ENCODE measurements at places on chromosomes 2 and 18.

DNA sequence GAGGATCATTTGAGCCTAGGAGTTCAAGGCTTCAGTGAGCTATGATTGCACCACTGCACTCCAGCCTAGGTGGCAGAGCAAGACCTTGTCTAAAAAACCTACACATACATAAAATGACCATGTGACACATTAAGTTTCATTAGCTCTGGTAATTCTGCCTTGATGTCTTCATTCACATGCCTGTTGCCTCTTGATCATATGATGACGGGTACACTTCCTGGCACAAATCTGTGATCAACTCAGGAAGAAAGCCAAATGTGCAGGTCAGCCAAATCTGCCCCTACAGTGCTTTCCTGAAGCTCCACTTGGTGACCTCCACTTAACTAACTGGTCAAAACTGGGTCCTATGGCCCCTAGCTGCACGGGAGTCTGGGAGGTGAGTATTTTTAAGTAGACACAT lies 54.4 kb upstream of the B3GNT7 start:
- DNase-seq = no peak

- DNase-seq = no peak
These were observed 53.0 kb downstream of the LYPD6 start for GRCh38 chr2:149383340-149383739.

DNA sequence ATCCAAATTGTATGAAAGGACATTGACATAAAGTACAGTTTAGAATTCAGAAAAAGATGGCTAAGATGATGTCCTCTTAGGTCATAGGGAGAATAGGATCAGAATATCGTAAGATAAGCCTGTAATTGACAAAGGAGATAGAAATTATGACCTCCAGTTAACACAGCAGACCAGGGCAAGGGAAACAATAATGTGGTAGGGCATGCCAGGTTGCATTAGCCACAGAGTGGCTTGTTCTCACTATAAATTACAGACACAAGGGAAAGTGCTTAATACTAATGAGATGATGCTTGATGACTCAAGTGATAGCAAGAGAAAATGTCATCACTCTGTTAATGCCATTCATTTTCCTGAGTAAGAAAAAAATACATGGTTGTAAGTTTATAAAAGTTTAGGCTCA lies 48.9 kb upstream of the LRP1B start:
- DNase-seq = no peak

DNA sequence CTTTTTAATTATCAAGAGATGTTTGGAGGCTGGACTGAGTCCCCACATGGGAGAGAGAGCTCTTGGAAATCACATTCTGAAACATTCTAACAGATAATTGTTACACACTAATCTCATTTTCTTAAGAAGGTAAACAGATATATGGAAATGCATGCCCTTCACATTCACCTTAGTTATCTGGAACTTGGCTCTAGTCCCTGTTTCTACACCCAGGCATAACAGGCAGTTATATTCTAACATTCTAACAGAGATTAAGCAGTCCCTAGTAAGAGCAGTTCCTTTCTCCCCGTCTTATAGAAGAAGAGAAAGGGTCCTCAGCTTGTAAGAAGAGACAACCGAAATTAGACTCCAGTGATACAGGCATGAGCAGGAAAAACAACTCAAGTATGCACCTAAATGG lies 385.4 kb downstream of the SOX11 start:
- DNase-seq = no peak

GRCh38 chr2:172457536-172457935 lies 30.1 kb downstream of the ITGA6 start:
- DNase-seq = no peak

GRCh38 chr2:182907081-182907830 lies 40.8 kb upstream of the FRZB start:
- no peak for DNase-seq

DNA sequence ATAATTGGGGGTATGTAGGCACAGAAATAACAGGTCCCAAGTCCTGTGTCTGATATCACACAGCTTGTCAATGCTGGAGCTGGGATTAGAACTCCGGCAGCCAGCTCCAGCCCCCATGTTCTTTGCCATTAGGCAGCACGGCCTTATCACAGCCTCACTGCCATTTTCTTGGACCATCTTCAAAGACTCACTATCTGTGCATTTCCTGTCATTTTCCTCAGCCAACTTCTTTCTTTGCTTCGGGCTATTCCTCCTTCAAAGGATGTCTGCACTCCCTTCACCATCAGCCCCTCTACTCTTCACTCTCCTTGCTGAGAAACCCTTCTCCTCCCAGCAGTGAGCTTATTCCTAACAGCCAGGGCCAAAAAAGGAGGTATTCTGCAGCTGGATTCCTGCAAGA lies 139.6 kb downstream of the GALNT14 start:
- no peak for DNase-seq

DNA sequence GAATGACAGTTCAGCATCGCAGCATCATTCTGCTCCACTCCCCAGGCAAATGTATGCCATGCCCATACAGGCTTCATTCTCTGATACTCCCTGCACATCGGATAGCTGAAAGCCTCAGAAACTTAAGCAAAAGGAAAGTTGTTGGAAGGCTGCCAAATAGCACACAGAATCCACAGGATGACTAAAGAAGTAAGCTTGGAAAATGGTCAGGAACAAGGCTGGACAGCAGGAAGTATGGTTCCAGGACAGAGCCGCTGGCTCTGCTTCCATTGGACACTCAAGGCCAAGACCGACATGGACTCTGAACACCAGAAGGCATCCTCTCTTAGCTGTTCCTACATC lies 256.5 kb downstream of the CDH20 start:
- DNase-seq = peak; percentile 38

GRCh38 chr18:49377742-49378141 lies 82.7 kb downstream of the DYM start:
- no peak for DNase-seq

GRCh38 chr2:203071148-203071547 lies 56.5 kb downstream of the NBEAL1 start:
- no peak for DNase-seq

- no peak for DNase-seq
These were observed 47.6 kb upstream of the MSTN start for GRCh38 chr2:190110131-190110530.

- no peak for DNase-seq
These were observed 3.0 kb upstream of the TTC27 start for GRCh38 chr2:32624812-32625211.

GRCh38 chr2:176814274-176814673 lies 398.3 kb upstream of the HNRNPA3 start:
- no peak for DNase-seq

DNA sequence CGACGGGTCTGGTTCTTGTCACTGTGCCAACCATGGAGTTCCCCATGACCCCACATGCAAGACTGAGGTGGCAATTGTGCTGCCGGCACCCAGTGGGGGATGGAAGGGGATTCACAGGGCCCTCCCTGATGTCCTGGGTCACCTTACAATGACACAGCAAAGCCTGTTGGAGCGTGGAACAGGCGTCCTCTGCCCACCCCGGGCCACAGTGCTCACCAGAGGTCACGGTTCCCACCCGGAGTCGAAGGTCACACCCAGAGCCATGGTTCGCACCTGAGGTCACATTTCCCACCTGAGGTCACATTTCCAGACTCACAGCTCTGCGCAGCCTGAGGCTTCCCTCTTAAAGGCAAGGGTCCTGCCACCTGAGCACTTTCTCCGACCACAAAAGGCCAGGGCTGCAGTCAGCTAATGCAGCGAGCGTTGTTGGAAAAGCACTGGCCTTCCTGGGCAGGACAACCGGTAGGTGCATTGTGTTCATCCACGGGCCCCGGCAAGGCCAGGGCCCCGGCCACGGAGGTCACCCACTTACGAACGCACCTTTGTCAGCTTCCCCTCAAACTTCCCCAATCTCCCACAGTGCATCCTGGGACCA lies 24.0 kb downstream of the KIF1A start:
- no peak for DNase-seq

DNA sequence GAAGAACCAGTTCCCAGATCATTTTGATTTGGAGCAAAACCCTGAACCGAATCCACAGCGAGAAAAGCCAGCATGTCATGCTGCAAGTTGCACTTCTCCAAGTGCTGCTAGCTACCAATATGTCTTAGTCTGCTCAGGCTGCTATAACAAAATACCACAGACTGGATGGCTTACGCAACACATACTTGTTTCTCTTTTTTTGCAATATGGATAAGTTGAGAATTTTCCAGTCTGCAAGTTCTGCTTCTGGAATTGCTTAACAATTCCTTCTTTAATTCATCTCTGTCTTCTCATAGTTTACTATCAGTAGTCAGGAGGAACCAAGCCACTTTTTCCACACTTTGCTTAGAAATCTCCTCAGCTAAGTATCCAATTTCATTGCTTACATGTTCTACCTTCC lies 105.9 kb upstream of the RBBP8 start:
- no peak for DNase-seq

GRCh38 chr2:234913208-234913626 lies 38.6 kb upstream of the SH3BP4 start:
- DNase-seq = no peak

DNA sequence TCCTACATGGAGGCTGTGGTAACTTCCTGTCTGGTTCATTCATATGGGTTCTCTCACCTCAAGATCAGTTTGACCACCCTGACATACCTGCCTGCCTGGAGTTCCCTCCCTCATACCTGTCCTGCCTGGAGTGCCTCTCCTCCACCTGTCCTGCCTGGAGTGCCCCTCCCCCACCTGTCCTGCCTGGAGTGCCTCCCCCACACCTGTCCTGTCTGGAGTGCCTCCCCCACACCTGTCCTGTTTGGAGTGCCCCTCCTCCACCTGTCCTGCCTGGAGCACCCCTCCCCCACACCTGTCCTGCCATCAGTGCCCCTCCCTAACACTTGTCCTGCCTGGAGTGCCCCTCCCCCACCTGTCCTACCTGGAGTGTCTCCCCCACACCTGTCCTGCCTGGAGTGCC lies 461.9 kb downstream of the PTPRM start:
- no peak for DNase-seq

- no peak for DNase-seq
These were observed 10.9 kb downstream of the MTERF4 start for GRCh38 chr2:241091201-241091600.

GRCh38 chr2:230410861-230411569 lies 5.0 kb upstream of the SP100 start:
- no peak for DNase-seq

DNA sequence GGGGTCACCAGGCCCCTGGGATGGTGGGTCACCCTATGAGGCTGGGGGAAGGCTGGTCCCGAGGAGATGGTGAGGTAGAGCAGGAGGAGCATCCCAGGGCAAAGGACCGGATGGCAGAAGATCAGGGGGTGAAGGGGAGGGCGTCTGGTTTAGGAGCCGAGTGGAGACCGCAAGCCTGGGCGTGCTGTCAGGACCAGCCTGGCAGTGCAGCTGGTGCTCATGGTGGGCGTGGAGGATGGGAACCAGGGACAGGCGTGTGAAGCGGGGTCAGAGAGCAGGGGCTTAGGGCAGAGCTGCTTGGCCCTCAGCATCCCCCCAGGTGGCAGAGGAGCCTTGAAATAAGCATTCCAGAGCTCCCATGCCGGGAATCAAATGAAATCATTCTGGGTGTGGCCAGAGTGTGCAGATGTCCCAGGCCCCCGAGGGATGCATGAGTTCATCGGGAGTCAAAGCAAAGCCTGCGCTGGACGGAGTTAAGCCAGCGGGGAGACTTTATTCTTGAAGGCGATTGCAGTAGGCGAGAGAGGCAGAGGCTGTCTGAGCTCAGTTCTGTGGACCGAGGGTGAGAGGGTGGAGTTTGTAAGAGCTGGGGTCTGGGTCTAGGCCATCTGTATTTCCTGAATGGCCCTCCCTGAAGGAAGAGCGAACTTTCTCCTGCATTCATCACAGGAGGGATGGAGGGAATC lies 33.1 kb upstream of the MBP start:
- DNase-seq = no peak

GRCh38 chr2:101766871-101767739 lies 69.6 kb downstream of the MAP4K4 start:
- DNase-seq = no peak

GRCh38 chr2:28469304-28469703 lies 26.6 kb upstream of the PLB1 start:
- DNase-seq = no peak

- DNase-seq = no peak
These were observed 24.3 kb downstream of the ADD2 start for GRCh38 chr2:70743677-70744076.

DNA sequence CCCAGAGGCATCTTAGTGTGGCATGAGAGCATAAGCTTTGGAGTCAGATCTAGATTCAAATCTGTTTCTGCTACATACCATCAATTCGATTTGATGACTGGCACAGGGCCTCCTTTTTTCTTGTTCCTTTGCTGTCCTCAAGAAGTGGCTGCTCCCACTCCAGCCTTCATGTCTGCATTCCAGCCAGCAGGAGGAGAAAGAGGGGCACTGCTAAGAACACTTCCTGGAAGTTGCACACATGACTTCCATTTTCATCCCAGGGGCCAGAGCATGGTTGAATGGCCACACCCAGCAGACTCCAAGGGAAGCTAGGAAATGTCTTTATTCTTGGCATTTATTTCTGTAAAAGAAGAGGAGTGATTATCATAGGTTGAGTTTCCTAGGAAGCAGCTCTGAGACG lies 50.4 kb downstream of the EML6 start:
- no peak for DNase-seq

- no peak for DNase-seq
These were observed 43.3 kb upstream of the ZCCHC2 start for GRCh38 chr18:62479574-62479973.

DNA sequence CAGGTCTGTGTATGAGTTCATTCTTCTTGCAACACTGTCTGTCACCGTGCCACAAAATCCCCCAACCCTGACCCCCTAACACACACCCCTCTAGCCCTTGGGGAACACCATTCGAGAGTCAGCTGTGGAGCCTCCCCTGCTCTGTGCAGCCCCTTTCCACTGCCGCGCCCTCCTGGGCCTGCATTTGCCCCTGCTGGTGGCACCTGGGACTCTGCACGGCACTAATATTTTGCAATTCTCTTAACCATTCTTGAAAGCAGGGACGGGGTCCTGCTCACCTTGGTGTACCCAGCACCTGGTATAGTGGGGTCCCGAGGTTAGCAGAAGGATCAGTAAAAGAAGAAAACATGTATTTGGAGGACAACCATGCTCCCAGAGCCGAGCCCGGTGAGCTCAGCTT lies 124.0 kb downstream of the HDAC4 start:
- no peak for DNase-seq

GRCh38 chr2:183709829-183710228 lies 585.6 kb downstream of the NUP35 start:
- no peak for DNase-seq

GRCh38 chr2:55779459-55780421 lies 86.1 kb upstream of the PNPT1 start:
- DNase-seq = no peak

- DNase-seq = peak; percentile 29
These were observed 33.4 kb upstream of the ATP8B1 start for GRCh38 chr18:57836557-57836956.

DNA sequence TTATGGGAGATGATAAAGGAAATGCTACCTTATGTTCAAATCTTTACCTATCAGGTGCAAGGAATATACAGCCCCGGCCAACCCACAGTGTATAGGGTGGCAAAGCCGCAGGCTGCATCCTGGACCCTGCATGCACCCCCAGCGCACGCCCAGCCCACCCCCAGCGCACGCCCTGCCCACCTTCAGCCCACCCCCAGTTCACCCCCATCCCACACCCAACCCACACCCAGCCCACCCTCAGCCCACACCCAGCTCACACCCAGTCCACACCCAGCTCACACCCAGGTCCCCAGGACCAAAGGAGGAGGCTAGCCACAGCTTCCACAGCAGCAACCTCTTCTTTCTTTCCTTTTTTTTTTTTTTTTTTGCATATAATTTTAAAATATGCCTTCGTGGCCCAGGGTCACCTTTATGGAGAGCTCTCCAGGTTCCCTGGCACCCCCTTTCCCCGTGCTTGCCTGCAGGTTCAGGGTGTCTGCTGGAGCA lies 120.9 kb downstream of the PTGR3 start:
- DNase-seq = no peak
